ENCODE measurements at places on chromosomes 12 and 14.

GRCh38 chr12:104596134-104596799 lies 139.5 kb downstream of the CHST11 start:
- DNase-seq = no peak

- no peak for DNase-seq
Measured at GRCh38 chr12:106048676-106049075, 90.1 kb downstream of the NUAK1 start.

GRCh38 chr14:100084591-100084990 lies 19.4 kb downstream of the EVL start:
- DNase-seq = no peak

DNA sequence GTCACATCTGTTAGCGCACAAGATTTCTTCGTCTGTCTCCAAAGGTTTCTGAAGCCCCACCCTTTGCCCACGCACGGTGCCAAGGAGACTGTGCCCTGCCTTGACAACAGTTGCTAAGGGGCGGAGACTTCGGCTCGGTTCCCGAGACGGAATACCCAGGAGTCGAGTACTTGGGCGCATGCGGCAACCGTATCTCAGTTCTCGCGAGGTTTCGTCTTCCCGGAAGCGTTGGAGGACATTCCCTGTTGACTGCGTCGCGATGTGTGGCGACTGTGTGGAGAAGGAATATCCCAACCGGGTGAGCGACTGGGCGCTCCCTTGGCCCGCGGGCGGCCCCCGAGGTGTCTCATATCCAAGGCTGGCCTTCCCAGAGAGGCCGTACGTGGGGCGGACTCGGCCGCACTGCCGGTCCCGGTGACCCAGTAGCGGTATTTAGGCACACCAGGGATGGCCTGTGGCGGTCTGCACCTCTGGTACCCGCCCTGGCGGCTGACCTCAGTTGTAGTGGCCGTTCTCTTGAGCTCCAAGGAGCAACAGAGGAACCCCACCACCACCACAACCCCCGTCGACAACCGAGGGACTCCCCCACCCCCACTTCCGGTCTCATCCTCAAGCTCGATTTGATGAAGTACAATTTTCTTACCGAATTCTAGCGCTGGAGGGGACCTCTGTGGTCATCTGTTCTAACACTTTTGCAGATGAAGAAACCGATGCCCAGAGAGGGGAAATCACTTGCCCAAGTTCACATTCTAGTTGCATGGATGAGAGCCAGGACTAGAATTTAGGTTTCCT lies at the start of gene CHURC1:
TSS of gene CHURC1 (plus strand) at position 219 of the 792 bp plus-strand sequence. CDS start at position 260, 41 bp downstream.
- DNase-seq = peak; percentile 93

DNA sequence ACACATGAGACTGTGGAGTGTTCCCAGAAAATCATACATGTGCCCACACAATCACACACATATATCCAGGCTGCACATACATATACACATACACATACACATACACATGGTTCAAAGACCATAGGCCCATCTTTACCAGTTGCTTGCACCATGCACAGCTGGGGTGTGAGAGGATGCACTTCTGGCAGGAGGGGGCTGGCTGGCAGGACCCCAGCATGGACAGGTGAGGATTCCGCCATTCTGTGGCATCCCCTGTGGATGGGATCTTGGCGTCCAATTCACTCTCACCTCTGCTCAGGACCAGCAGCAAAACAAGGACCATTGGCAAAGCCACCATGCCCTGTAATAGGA lies 7.0 kb downstream of the ITGB7 start:
- DNase-seq = no peak

- no peak for DNase-seq
Measured at GRCh38 chr14:62673014-62673755, 372.1 kb downstream of the KCNH5 start.

DNA sequence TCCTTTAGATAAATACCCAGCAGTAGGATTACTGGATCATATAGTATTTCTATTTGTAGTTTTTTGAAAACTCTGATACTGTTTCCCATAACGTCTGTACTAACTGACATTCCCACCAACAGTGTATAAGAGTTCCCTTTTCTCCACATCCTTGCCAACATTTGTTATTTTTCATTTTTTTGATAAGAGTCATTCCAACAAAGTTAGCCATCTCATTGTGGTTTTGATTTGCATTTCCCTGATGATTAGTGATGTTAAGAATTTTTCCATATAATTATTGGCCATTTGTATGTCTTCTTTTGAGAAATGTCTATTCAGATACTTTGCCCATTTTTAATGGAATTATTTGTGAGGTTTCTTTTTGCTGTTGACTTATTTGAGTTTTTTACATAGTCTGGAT lies 486.0 kb downstream of the FLRT2 start:
- no peak for DNase-seq

DNA sequence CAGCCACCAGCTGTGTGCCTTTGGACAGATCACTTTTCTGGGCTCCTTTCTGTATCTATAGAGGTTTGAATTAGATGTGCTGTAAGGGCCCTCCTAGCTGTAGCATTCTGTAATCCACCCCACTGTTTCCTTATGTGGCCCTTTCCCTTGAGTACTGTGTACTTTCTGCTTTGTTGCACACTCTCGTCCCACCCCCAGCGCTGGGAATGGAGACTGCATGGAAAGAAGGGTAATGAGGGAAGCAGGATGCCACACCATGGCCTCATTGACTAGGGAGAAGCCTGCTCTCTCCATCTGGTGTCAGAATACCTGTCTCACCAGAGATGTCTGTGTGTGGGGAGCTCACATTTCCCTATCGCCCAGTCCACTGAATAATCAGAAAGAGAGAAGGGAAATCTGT lies 13.6 kb upstream of the GALNT16 start:
- DNase-seq = no peak

DNA sequence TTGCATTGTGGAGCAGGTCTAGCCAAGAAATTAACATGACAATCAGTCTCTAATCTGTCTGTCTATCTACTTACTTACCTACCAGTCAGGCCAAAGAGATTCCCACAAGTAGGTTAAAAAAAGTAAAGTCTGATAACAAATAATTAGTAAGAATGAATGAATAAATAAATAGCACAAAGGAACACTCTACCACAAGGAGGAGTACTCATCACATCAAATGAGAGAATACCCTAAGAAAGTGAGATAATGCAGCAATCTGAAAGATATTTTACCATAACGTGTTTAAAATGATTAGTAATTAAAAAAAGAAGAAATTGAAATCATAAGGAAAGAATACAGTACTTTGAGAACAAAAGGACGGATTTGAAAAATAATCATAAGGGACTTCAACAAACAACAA lies 187.2 kb downstream of the SYNE2 start:
- no peak for DNase-seq

GRCh38 chr14:74257078-74257940 lies 18.1 kb downstream of the VSX2 start:
- DNase-seq = peak; percentile 43

GRCh38 chr14:42517806-42518500 lies 911.3 kb downstream of the LRFN5 start:
- DNase-seq = no peak

DNA sequence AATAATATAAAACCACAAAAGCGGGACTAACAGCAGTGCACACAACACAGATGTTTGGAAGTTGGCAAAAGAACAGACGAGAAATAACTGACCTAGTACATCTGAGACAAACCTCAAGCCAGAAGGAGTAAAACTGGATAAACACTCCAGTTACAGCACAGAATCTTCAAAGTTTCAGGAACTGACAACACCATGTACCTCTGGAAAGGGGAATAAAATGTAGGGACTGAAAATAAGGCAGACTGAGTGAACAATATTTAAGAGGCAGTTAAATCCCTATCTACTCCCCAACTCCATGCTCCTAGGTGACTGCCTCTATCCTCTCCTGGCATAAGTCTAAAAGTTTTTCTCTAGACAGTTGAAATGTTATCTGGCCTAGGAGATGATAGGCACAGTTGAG lies 57.9 kb downstream of the ZFYVE21 start:
- no peak for DNase-seq

DNA sequence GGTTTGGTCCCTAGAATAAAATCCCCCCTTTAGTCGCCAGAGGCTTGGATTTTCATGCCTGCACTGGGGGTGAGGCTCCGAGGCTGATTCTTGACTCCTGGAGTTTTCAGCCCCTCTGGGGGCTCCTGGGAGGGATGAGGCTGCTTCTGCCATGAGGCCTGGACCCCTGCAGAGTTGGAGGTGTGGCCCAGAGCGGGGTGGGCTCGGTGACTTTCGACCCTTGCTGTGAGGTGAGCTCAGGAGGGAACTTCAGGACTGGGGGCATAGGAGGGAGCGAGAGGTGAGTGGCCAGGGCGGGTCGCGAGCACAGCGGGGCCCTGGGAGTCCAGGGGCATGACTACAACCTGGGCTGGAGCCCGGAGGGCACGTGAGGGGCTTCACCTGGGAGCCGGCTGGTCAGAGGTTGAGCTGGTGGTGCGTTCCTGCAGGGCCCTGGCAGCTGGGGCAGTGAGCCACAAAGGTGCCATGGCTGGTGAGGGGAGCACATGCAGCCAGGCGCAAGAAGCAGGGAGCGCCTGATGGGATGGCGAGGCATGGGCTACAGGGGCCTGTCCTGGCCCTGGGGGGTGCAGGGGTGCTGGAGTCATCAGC lies 168.2 kb downstream of the KIF26A start:
- no peak for DNase-seq

DNA sequence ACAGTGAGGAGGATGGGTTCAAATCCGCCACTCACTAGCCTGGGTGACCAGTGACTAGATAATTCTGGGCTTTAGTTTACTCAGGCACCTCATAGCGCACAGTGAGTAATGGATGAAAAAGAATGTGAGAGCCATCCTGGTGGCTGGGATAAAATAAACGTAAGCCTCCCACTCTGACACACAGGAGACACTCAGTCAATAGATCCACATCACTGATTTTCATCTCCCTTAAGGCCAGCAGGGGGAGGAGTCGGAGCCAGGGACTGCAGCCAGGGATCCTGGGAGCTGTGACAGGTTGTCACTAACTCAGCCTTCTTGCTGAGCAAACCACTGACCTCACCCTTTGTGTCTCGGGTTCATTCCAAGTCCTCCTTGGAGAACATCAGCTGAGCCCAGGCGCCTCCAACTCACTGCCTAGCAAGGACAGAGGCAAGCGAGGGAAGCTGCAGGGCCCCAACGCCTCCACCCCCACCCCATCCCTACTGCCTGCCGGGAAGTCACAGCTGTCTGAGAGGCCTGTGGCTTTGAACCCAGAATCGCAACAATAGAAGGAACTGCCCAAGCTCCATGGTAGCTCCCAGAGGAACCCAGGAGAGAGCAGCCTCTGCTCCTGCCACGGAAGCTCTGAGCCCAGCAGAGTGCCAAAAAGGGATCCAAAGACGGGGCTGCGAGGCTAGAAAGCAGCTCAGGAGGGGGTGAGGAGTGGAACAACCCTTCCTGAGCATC lies 30.7 kb downstream of the PXN start:
- no peak for DNase-seq

GRCh38 chr14:88424573-88424972 lies 39.1 kb downstream of the SPATA7 start:
- no peak for DNase-seq

- no peak for DNase-seq
Measured at GRCh38 chr14:80095623-80096022, 115.7 kb downstream of the DIO2 start.

DNA sequence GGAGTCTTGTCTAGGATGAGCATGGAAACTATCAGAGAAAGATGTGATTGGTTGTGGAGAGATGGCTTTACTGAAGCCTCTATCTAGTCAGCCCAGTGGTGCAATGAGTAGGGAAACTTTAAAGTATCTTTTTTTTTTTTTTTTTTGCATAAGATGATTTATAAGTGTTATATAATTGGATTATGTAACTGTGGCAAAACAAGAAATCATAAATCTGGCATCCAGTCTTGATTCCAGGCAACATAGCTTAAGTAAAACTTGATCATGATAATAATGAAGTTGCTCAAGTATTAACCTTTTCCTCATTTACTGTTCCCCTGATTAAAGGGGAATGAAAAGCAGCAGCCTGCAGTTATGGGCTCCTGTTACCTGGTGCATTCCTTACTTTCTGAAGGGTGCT lies 538.0 kb upstream of the ATP2B1 start:
- no peak for DNase-seq

DNA sequence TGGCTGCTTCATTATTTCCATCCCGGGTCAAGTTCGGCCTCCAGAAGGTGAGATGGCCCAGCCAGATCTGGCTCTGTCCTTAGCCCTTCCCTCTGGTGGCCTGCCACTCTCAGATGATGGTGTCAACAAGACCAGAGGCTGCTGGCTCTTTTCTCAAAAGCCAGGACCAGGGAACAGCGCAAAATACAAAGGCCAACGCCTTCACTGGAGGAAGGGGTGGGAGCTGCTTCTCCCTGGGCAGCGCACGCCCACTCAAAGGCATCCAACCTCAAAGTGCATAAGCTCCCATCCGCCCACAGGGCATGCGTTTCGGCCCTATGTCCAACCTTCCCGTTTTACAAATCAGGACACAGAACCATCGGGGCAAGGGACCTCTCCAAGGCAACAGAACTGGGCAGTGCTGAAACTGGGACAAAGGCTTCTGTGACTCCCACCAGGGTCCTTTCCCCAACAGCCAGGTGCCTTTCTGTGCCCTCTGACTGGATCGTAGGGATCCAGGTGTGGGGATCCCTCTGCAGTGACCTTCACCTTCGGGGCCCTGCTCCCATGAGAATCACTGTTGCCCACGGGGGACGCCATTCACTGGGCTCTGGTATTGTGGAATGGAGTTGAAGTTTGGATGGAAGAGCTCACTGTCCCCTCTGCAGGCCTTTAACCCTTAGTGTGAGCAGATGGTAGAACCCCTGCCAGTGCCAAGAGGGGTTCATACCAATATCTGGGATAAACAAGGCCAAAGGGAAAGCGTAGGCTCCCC lies 76.8 kb downstream of the NINJ2 start:
- DNase-seq = no peak

- no peak for DNase-seq
Measured at GRCh38 chr12:46388427-46389021, 16.0 kb upstream of the SLC38A2 start.

DNA sequence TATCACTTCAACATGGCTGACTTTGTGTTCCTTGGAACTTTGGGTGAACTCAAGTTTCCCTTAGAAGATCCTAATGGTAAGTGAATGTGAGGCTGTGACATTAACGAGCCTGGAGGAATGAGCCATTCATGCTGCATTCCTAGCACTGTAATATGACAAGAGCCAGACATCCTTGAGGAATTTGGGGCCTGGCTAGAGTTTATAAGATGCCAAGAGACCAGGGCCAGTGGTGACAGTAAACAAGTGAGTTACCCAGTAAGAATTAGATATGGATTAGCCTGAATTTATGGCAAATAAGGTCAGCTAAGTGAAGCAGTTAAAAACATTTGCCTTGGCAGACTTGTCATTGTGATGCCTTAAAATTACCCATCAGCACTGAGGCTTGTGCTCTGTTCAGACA lies 232.4 kb downstream of the AKAP6 start:
- DNase-seq = no peak

GRCh38 chr12:129097451-129097850 lies 244.2 kb downstream of the GLT1D1 start:
- DNase-seq = no peak

DNA sequence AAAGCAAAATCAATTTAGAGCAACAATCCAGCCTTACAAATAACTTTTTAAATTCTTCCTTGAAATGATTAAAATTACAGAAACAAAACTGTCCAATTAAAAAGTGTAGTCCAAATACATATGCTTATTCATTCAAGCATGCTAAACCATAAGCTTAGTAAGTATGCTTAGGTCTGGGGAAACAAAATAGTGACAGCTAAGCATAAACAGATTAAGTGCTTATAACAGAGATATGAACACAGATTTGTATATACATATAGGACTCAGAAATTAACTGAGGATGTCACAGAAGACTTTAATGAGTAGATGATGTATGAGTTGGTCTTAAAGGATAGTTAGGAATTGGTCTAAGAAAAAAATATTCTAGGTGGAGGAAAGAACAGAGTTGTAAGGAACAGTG lies 41.8 kb downstream of the SCAF11 start:
- no peak for DNase-seq
